ENCODE measurements at places on chromosomes 16 and 17. TPM values are rescaled to one million over a fixed set of nuclear protein-coding genes. Genes with fewer than 3 reads are reported as not detected.
A peak's percentile ranks its signal among the peaks of the same experiment; 100 is the strongest.

DNA sequence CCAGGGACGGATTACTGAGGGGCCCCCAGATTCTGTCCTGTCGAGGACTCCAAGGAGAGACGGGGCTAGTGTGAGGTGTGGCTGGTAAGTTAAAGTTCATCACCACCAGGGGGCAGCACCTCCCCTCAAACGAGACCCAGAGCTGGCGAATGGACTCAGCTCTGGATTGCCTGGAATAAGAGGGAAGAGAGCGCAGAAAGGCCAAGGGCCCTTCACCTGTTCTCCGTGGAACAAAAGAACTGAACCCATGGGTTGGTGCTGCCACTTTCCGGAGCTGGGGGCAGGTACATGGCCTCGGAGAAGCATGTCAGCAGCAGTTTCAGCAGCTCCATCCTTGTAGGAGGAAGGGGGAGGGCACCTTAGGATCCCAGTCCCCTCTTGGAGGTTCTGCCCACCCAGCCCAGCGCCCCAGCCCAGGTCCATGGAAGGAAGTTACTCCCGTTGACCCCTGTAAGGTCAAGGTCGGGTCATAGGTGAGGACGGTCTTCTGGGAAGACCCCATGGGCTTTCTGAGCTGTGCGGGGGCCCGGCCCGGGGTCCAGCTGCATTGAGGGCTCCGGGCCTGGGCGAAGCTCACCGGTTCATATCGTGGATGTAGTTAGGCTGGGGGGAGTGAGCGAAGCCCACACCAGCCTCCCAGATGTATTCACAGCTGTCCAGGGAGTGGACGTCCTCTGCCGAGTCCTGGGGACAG, 10.8 kb downstream of the HID1 start:
- DNase-seq = peak; percentile 71

DNA sequence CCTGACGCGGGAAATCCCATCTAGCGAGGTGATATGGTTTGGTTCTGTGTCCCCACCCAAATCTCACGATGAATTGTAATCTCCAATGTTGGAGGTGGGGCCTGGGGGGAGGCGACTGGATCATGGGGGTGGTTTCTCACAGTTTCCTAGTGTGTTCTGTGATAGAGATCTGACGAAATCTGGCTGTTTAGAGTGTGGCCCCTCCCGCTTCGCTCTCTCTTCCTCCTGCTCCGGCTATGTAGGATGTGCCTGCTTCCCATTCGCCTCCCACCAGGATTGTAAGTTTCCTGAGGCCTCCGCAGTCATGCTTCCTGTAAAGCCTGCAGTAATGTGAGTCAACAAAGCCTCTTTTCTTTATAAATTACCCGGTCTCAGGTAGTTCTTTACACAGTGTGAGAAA, 31.6 kb downstream of the IFT140 start:
- no peak for DNase-seq

GRCh38 chr16:68737046-68737729, at the start of gene CDH1:
TSS of gene CDH1 (plus strand) at chr16:68737292. CDS start at chr16:68737416, 124 bp downstream.
- DNase-seq = peak; percentile 89

The GAS2L2 gene
- not detected for total RNA-seq

The ABCC12 gene
- not detected for total RNA-seq
